ACHN (cell line): ENCODE measurements at places on chromosomes 12 and 14.
A peak's percentile ranks its signal among the peaks of the same experiment; 100 is the strongest.

DNA sequence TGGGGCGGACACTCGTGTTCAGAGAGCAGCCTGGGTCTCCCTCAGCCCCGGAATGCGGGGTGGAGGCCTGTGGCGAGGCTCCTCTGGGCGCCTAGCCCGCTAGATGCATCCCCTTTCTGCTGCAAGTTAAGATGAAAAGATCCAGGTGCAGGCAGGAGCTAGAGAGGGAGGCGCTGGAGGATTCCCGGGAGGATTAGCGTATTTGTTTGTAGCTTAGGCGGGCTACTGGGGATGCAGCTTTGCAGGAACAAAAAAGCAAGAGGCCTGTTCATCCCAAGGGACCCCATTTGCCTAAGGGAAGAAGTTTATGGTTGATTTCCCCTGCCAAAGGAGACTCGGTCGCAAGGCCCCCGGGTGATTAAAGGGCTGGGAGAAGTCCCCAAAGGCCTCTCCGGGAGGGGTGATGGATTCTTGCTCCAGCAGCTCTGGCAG is 824 bp downstream of the CCDC177 start:
- no peak for DNase-seq

- DNase-seq = no peak
Measured at GRCh38 chr14:105455086-105455640, 19.5 kb upstream of the CRIP2 start.

GRCh38 chr14:102909911-102910310 is 12.6 kb upstream of the AMN start:
- DNase-seq = no peak

- DNase-seq = peak; percentile 33
Measured at GRCh38 chr14:70640938-70641547, 673 bp upstream of the TTC9 start.

GRCh38 chr14:93369713-93370266 is 22.8 kb downstream of the COX8C start:
- DNase-seq = no peak

GRCh38 chr12:6207259-6207925 is 7.2 kb downstream of the CD9 start:
- DNase-seq = peak; percentile 76

DNA sequence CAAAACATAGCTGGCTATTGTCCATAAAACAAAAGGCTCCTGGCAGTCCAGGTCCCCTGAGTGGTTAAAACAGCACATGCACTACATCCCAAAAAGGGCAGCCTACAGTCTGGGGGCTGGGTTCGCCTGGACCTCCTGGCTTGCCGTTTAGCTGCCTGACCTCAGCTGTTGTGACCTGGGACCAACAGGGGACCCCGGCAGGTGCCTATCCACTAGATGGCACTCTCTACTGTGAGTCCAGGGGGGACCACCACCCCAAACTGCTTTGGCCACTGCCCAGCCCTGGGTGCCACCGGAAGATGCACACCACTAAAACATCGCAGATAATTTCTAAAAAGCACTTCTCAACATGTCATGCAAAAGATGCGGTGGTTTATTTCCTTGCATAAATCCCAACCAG is 2.9 kb upstream of the RTL1 start:
- DNase-seq = no peak

DNA sequence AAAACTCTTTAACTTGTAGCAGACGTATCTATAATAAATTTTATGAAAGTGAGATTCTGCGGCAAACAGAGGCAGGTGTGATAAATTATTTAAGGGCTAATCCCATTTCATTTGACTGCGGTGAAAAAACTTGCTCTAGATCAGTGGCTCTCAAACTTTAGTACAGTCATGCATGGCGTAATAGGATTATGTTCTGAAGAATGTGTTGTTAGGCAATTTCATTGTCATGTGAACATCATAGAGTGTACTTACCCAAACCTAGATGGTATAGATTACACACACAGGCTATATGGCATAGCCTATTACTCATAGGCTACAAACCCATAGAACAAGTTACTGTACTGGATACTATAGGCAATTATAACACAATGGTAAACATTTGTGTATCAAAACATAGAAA is 83.7 kb downstream of the HEATR5A start:
- DNase-seq = no peak

DNA sequence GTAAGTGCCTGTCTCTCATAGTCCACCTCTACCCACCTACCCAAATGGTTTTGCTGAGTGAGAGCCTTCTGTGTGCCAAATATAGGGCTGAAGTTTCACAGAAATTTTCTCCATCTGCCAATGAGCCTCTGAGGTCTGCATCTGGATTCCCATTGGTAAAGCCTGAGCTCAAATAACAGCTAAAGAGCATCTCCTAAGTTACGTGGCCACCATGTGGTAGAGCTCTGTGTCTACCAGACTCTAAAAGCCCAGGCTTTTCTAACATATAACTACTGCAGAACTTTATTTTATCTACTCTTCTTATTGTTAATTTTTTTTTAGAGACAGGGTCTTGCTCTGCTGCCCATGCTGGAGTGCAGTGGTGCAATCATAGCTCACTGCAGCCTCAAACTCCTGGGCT is 16.0 kb downstream of the AMDHD1 start:
- peak; percentile 49 for DNase-seq

DNA sequence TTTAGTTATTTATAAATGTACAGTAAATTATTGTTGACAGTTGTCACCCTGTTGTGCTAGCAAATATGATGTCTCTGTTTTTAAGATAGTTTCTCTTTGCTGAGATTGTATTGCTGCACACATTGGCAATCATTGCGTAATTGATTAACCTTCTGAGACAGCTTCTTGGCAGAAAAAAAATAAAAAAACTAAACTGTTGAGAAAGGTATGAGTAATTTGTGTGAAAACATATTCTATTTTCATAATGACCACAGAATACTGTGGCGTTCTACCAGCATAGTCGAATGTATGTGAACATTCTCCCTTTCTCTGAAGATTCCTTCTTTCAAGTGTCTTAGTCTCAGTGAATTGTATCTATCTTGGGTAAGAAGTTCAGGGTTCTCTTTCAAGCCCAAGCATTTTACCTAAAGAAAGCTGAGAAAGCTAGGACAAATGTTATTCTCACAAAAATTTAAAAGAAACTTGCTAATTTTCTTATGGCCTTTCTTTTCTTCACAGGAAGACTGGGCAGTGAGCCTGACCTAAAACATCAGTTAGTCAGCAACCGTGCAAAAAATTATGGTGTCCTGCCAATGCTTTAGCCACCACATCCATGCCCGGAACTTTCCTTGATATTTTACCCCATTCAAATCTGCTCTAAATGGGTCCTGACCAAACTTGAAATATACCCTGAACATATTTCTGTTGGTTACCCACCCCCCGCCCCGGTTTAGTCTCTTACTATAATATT is 69.0 kb upstream of the REP15 start:
- DNase-seq = no peak

DNA sequence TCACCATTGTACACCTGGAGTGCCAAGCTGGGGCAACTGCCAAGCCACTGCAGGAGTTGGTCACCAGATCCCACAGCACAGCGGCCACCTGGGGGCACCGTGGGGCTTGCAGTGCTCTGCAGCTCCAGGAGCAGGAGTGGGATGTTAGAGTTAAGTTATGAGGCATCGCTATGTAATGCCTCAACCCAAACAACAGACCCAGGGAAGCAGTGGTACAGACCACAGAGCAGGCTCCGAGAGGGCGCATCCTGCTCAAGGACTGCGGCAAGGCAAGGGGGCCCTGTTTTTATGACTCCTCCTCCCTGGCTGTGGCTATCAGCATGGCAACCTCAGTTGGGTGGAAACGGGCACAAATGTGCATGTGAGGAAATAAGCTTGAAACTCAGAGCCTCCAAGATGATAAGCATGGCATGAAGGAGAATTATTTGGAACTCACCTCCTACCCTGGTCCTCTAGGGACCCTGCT is 63.1 kb downstream of the ARL6IP4 start:
- DNase-seq = peak; percentile 95

GRCh38 chr12:40837891-40838429 is 145.7 kb downstream of the CNTN1 start:
- DNase-seq = no peak

DNA sequence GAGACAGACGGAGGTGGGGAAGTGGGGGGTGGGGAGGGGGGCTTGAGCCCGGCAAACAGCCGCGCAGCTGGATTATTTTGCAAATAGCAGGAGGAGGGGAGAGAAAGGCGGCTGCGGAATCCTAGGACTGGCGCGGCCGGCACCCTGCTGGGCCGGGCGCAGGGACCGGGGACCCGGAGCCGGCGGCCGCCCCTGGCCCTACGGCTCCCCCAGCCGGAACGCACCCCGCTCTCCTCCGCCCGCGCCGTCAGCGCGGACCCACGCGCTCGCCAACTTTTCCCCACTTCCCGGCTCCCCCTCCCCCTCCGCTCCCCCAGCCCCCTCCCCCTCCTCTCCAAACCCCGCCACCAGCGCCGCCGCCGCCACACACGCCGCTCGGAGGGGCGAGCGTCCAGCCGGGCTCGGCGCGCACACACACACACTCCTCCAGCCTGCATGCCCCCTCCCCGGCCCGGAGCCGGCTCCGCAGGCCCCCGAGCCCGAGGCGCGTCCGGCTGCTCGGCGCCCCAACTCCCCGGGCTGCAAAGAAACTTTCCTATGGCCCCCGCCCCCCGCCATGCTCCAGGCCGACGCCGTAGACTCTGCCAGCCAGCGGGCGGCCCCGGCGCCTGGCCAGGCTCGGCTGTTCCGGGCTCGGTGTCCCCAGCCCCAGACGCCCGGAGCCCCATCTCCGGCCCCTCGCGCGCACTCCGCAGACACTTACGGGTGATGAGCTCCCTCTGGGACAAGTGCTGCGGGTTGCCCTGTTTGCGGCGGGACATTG is 1.4 kb downstream of the BCL11B start:
- DNase-seq = no peak

DNA sequence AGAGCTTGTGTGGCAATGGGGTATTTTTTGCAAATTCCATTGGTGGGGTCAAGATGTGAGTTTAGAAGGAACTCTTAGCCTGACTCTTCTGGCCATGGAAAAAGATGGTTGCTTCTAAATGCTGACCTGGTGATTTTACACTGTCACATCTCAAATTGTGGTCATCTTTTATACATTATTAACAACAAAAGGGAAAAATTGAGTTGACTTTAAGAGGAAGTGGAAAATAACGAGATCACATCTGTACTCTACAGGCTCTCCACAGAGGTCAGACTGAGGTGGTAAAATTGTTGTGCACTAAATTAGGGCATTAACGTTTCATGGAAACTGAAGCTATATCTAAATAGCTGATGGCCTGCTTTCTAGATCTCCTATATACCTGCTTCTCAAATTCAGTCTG is 44.7 kb downstream of the PTPN11 start:
- DNase-seq = no peak

DNA sequence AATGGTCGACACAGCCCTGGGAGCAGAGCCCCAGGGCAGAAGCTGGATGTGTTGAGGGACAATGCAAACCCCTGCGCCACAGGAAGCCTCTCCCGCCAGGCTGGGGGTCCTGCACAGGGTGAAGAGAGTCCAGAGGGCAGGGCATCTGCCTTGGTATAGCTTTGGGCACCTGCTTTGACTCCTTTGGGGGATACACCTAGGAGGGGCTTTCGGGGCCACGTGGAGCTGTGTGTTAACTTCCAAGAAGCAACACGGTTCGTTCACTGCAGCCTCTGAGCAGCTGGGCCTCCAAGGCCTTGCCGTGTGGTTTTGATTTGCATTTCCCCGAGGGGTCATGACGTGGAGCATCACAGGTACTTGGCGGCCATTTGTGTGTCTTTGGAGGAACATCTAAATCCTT is 5.8 kb upstream of the PUS1 start:
- DNase-seq = no peak

DNA sequence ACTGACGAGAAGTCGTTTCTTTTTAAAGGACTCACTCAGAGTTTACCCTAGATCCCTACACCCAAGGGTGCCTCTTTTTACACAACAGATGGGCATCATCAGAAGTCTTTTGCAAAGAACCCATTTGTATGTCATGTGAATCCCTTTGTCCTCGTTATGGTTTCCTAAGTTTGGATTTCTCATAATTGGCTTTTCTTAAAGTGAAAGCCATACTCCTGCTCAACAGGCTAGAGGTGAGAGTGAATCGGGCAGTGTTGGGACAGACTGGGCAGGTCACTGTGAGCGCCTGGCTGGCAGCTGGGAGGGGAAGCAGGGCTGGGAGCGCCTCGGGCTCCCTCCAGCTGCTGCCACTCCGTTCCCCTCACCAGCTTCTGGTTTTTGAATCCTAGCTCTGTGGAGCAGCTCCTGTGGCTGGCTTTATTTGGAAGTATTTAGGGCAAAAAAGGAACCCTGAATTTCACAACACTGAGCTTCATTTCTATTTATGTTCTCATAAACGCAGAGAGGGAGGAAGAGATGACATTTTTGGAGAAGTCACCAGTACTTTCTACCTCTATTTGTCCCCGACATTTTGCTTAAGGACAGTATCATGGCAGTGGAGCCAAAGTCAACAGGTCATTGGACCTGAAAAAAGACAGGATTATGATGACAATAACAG is 63.8 kb upstream of the ACTN1 start:
- no peak for DNase-seq

- no peak for DNase-seq
Measured at GRCh38 chr14:24870949-24871701, 178.8 kb downstream of the STXBP6 start.

DNA sequence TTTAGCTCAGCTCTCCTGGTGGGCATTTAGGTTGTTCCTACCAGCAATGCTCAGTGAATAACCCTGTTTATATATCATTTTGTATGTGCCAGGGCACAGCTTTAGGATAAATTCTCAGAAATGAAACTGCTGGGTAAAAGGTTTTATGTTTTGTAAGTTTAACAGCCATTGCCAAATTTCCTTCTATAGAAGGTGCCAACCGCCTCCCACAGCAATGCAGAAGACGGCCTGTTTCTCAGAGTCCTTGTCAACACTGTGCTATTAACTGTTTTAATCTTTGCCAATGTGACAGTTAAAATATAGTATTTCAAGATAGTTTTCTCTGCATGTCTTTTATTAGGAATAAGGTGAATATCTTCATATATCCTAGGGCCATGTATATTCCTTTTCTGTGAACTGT is 65.0 kb downstream of the PPP1R13B start:
- DNase-seq = no peak

- DNase-seq = no peak
Measured at GRCh38 chr14:22593189-22593588, 4.2 kb upstream of the DAD1 start.

GRCh38 chr12:103626498-103626897 is 39.4 kb downstream of the STAB2 start:
- peak; percentile 28 for DNase-seq

GRCh38 chr14:94379291-94380224 is 8.8 kb downstream of the SERPINA1 start:
- DNase-seq = no peak

- DNase-seq = no peak
Measured at GRCh38 chr12:75790219-75790618, 241.4 kb downstream of the PHLDA1 start.

DNA sequence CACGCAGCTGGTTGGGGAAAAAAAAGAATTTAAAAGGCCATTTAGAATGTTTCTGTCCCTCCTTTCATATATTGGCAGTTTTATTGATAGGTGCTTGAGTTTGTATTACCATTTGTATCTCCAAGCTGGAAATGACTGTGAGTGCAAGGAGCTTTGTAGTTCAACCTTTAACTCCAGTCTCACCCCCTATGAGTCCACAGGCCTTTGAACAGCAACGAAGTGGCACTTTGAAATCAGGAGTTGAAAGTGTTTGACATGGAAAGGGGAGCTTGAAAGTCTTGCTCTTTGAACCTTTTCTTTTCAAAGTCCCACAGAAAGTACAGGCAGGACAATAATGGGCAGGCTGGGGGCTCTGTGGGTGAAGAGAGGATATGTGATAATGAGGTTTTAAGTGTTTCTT is 480.3 kb downstream of the RERGL start:
- DNase-seq = no peak
